ENCODE measurements at places on chromosomes 2 and 18.

DNA sequence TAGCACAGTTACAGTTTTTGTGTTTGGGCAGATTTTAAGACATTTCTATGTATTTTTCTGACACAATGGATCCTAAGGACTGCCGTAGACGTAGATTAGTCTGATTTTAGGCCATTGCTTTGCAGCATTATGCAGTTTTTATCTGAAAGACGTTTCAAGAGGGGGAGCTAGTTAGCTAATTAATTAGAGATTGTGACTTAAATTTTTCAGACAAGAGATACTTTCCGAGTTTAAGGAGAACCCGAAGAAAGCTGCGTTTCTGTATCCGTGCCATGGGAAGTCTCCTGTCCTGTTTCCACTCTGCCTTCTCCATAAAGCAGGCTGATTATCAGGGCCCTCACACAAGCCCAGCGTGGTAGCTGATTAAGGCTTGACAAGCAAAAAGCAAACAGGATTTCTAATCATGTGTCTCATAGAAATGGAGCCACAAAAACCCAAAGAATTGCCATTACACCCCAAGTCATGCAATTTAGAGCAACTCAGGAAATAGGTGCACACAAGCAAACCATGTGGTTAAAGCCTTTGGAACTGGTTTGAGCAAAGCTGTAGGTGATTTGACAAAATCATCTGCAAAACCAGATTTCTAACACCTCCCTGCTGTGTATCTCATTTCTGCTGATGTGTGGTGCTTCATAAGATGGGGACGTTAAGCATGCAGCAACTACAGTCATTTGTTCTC lies 808.1 kb downstream of the RNF144A start:
- no peak for DNase-seq

DNA sequence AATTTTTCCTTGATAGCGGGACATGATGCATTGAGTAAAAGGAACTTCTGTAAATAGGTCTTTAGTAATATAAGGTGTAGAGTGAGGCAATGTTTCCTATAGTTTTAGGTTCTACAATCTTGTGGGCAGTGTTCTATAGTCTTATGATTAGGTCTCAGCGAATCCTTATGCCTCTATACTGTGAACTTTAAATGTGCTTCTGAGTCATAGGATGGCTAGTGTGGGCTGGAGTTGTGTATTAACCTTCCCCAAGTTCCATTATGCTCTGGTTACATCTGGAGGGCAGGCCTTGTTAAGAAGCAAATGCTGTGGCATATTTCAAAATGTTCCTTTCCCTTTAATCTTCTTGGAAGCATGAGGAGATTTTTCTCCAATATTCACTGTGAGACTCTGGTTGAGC lies 73.5 kb downstream of the ROCK2 start:
- DNase-seq, result no peak

GRCh38 chr2:155815851-155816250 lies 516.7 kb downstream of the NR4A2 start:
- no peak for DNase-seq

DNA sequence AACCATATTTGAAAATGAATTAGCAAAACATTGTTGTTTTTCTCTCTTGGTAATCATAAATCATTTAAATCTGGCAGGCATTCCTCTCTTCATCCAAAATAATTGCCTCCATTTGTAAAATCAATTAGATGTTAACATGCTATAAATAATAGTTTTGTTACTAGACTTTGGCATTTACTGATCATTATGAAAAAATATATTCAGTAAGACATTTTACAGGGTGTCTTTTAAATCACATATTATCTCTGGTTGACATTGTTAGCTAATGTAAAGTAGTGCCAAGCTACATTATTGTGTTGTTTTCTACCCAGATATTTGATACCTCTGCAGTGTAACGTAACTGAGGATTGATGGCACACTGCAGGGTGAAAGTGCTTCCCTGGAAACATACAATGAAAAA lies 31.8 kb upstream of the DLX1 start:
- DNase-seq, result no peak

DNA sequence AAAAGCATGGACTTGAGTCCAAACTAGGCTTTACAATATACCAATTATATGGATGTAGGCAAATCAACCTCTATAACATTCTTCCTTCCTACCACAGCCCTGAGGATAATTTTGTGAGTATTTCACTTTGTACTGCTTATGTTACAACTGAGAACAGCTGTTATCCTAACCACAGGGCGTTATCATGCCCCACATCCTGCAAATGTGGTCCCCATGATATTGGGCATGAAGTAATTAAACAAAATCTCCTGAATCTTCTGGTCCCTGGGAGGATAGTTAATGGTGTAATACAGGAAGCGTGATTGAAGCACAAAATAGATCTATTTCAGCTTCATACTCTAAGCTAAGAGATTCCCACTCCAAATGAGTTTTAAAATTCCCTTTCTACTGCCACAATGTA lies 223.6 kb downstream of the CDH20 start:
- DNase-seq, result no peak

DNA sequence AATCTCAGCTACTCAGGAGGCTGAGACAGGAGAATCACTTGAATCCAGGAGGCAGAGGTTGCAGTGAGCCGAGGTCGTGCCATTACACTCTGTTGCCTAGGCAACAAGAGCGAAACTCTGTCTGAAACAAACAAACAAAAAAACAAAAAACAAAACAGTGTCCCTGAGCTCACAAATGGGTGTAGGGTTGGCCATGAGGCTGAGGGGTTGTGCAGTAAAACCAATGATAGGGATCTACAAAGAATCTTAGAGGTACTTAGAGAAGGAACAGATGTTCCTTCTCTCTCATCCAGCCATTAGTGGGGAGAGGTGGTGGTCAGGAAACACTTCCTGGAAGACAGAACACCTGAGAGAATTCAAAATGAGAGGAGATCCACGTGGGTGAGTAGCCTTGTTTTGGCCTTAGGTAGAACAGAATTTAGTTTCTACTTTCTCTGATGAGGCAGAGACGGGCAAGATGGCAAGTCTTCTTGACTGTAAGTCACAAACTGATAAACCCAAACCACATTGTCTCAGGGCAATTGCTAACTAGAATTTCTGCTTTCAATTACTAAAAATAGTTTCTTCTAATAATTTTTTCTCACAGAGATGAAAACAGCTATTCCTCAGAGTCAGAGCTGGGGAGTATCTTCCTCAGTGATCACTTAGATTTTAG lies 61.5 kb upstream of the PPM1B start:
- DNase-seq, result no peak

DNA sequence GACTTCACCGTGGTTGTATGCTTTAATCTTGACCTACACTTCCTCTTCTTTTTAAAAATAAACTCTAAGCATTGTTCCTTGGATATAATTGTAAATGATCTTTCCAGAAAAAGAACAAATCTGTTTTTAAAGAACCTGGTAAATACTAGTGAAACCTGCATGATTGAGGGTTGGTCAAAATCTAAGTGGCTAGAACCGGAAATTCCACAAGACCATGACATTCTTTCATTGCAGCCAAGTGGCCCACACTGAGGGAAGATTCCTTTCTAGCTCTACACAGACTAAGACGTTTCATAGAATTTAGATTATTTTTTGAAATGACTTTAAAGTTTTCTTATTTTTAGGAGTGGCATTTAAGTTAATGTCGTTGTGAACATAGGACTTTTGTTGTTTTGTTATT lies 356.7 kb downstream of the NYAP2 start:
- DNase-seq, result no peak

DNA sequence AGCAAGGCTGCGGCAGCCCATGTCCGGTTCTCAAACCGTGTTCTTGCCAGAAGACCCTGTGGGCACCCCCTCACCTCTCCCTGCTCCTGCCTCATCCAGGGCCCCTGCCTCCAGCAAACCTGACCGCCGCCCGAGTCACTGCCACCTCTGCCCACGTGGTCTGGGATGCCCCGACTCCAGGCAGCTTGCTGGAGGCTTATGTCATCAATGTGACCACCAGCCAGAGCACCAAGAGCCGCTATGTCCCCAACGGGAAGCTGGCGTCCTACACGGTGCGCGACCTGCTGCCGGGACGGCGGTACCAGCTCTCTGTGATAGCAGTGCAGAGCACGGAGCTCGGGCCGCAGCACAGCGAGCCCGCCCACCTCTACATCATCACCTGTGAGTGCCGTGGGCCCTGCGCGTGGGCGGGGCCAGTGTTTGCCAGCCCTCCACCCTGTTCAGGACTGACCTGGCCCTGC lies 32.2 kb downstream of the MTERF4 start:
- DNase-seq, result no peak

DNA sequence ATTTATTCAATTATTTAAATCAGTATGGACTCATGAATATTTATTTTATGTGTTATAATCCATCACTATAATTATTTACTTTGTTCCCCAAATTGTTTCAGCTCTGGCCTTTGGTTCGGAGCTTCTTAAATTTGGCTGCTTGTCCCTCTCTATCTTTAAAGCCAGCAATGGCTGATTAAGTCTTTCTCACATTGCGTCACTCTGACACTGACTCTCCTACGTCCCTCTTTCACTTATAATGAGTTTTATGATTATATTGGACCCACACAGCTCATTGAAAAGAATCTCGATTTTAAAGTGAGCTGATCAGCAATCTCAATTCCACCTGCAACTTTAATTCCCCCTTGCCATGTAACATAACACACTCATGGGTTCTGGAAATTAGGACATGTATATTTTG lies 185.2 kb upstream of the SLC39A10 start:
- DNase-seq, result no peak

DNA sequence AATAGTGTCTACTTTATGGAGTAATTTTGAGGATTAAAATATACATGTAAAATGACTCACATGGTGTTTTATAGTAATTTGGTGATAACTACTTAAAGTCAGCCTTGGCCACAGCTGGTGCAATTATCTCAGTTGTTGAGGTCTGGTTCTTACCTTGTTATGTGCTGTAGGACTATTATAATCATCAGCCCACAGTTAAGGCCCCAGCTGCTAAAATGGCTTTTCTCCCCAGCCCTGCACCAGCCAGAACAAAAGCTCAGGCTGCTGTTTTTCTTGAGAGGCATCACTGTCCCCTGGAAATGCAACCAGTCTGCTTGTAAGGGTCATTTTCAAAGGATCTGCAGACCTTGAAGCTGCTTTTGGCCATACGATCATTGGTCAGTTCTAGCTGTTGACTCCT lies 283.3 kb upstream of the THUMPD2 start:
- no peak for DNase-seq

DNA sequence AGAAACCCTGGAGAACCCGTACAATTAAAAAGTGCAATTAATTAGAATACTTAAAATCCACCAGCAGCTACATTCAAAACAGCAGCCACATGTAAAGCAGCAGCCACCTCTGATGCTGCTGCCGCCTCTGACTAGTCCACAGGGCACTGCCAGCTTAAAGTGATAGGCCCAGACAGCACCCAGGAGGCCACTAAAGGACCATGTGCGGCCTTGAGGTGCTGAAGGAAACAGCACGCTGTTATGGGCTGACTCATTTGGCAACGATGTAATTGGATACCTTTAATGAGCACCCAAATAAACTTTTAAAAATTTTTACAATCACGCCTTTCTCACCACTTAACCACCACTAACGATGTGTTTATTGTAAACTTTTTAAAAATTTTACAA lies 209.3 kb upstream of the NCKAP5 start:
- DNase-seq, result no peak

DNA sequence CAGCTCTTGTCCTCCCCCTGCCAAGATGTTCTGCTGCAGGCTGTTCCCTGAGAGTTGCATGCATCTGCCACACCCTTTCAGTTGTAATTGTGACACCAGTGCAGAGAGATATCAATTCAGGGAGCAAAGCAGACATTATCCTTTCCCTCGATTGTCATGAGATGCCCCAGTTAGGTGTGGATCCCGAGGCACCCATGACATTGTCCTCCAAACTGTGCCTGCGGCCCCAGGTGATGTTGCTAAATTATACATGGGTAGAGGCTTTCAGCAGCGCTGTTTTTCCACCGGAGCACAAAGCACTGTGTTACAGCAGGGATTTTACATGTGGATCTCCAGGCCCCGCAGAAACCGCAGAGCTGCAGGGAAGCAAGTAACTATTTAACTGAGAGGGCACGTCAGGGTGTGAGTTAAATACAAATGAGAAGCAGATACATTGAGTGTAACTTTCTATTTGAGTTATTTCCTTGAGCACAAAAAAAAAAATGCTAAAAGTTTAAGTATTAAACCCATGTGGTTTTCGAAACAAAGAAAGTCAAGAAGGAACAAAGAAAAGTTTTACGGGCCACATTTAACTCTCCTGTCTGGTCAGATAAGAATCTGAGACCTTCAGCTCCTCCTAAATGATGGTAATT lies 90.3 kb upstream of the BCL2L11 start:
- DNase-seq, result no peak

DNA sequence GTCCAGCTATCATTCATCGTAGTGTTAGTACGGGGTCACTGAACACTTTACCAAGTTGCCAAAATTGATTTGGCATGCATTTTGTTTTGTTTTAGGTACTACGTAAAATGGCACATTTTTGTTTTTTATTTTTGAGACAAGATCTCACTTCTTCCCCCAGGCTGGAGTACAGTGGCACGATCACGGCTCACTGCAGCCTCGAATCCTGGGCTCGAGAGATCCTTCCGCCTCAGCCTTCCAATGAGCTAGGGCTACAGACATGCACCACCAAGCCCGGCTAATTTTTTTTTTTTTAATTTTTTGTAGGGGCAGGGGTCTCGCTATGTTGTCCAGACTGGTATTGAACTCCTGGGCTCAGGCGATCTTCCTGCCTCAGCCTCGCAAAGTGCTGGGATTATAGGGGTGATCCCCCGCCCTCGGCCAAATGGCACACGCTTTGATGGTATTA lies 786 bp downstream of the TAF1B start:
- DNase-seq, result no peak

DNA sequence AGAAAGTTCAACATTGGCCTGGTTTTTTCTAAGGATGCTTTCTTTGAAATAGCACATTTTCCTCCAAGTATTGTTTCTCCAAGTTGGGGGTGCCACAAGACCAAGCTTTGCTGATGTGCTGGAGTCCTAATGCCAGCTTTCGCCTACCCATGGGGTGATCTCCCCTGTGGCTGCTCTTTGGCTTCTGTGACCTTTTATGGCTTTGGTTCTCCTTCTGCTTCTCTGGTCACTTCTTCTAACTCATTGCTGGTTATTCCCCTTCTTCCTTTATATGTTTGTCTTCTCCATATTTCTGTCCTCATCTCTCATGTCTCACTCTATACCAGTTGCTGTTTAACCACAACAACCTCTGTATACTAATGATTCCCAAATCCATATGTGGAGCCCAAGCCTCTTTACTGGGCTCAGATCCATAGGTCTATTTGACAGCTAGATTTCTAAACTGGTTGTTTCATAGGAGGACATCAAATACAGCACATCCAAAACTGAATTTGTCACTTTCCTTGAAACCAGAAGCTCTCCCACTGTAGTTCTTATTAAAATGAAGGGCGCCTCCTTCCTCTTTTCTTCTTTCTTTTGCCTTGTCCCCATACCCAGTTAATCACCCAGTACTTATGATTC lies 23.1 kb downstream of the APOB start:
- no peak for DNase-seq

DNA sequence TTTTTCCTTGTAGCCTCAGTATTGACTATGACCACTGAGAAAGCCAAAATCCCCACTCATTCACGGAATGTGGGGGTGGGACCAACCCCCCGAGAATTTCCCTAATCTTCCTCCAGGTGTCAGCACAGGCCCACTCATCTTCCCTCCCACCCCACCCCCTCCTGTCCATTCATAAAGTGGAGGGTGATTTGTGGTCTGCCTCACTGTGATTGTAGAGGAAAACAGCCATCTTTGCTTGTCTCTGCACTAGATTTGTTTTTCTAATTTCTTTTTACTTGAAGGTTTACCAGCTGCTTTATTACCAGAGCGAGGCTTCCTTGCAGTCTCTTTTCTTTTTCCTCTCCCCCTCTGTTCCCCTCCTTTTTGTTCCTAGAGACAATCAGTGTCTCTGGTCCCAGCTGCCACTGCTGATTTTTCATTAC lies 171.8 kb downstream of the ICOS start:
- peak; percentile 32 for DNase-seq

GRCh38 chr2:33530690-33531548 lies 54.5 kb downstream of the RASGRP3 start:
- no peak for DNase-seq
